ENCODE measurements at places on chromosomes 4 and X.
A peak's percentile ranks its signal among the peaks of the same experiment; 100 is the strongest.

DNA sequence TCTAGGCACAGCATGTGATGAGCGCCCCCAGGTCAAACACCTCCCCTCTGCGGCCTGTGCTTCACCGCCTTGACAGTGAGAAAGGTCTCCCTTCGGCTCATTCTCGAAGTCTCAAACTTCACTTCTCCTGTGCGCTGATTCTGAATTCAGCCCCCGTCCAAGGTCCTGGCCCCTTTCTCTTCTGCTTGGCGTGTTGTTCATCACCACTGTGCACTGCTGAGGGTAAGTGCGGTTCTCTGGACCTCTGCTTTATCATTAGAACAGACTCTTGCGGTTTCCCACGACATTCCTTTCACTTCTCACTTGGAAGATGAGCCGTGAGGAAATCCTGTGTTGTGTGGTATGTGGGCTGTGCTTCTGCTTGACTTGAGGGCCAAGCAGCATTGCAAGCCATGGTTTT is 11.9 kb downstream of the HTT-AS start:
- no peak for DNase-seq

DNA sequence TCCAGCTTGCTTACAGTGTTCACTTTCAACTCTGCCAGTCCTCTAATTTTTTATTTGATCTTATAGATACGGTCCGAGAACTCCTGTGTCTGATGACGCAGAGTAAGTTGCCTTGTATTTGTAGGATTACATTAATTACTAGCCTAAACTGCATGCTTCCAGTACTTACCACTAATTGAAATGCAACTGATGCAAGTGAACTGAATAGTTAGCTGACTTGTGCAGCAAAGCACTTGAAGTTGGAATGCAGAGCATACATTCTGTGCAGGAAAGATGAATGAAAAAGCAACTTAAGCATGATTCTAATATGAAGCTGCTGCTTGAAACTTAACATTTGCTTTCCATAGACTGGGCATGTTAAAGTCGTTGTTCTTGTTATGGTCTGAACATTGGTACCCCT is 100.9 kb downstream of the LIMCH1 start:
- no peak for DNase-seq

DNA sequence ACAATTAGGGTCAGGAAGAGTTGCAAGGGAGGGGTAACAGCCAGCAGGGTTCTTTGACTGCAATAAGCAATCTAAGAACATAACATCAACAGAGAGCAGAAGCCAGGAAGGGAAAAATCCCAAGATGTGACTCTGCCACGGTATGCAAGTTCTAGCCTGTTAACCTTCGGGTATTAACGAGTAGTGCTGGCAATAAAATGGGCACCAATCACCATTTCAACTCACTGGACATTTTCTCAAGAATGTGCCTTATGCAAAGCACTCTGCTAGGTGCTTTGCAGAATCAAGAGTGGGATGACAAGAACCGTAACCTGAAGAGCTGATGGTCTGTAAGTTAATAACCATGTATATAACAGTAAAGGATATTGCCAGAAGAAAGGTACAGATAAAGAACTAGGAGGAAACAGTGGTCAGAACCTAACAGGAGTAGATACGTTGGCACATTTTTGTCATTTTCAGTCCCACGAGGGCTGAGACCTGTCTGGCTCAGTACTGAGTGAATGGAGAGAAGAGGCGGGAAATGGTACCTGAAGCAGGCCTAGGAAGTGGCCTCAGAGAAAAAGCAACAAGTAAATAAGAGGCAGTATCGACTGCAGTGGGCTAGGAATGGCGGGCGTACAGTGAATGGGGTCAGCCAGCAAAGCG is 2.7 kb downstream of the ELOVL6 start:
- no peak for DNase-seq

DNA sequence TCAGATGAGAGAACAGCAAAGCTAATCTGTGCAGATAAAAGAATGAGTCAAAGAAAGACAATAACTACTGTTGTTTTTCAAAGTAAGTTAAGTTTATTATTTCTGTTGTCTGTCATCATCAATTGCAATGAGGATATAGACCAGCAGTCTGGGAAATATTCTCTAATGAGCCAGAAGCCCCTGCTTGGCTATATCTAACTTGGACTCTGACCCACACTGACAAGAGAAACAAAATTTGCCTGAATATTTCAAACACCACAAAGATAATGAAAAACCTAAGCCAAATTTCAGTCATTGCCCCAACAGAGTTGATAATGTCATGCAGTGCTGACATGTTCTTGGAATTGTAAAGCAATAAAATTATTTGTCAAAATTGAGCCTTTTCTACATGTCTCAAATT is 115.0 kb upstream of the PRDX4 start:
- DNase-seq: no peak

GRCh38 chr4:90528551-90528950 is 401.4 kb downstream of the CCSER1 start:
- DNase-seq: no peak

DNA sequence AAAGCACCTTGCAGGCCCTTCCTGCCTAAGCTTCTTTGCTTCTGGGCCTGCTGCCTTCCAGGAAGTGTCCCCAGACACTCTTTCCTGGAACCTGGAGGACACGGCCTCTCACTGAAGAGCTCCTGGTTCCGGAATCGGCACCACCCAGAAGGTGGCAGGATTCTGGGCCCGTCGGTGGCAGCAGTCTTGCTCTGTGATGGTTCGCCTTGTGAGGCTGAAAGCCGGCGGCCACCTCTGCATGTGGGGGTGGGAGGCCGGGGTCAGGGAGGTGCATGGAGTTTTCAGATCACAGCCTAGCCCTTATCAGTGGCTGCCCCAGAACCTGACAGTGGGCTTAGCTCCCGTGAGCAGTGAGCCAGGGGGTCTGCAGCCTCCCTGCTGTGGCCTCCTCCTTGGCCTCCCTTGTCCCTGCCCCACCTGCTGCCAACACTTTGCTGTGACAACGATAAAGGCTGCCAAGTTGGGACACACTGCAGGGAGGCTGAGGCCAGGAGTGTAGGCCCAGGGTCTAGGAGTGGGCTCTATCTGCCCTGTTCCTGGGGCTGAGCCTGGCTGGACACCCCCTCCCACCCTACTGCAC is 30.8 kb upstream of the GPR78 start:
- no peak for DNase-seq

DNA sequence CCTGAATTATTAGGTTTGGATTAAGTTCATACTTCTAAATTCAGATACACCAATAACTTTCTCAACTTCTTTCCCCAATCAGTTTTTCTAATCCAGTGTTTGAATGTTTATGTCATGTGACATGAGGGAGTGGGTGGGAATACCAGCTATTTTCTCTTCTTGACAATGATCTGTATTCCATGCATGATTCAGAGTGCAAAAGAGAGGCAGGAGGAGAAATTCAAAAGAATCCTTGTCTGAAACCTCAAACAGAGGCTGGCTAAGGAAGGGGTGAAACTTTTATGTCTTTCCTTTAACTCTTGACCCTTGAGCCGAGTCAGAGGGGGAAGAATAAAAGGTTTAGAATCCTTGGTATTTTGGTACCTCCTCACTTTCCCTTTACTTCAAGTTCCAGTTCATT is 544.7 kb downstream of the SPRY1 start:
- DNase-seq: no peak

DNA sequence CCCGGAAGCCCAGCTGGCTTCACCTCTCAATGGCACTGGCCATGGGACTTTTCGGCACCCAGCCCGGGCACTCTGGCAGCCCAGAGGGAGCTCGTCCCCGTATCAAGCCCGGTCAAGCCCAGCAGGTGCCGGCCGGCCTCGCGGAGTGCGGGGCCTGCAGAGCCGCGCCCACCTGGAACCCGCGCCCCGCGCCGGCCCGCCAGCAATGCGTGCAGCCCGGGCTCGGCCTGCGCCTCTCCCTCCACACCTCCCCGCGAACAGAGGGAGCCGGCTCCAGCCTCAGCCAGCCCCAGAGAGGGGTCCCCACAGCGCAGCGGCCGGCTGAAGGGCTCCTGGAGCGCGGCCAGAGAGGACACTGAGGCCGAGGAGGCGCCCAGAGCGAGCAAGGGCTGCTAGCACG is 133.6 kb upstream of the FRG1 start:
- DNase-seq: no peak

DNA sequence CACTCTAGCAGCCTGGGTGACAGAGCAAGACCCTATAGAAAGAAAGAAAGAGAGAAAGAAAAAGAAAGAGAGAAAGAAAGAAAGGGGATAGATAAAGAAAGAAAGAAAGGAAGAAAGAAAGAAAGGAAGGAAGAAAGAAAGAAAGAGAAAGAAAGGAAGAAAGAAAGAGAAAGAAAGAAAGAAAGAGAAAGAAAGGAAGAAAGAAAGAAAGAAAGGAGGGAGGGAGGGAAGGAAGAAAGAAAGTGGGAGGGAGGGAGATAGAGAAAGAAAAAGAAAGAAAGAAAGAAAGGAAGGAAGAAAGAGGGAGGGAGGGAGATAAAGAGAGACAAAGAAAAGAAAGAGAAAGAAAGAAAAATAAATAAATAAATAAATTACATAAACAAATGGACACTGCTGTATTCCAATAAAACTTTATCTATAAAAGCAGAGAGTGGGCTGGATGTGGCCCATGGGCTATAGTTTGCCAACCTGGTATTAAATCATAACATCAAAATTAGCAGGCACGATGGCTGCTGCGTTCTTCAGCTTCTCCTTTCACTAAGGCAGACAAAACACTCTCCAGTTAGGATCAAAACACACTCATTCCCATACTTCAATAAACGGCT is 165.0 kb downstream of the ZNF674 start:
- no peak for DNase-seq

- DNase-seq: peak; percentile 45
Measured at GRCh38 chrX:136496764-136497555, 432 bp upstream of the HTATSF1 start.

GRCh38 chr4:64330143-64330542 is 79.1 kb downstream of the TECRL start:
- no peak for DNase-seq

GRCh38 chr4:6258741-6259140 is 10.9 kb upstream of the WFS1 start:
- no peak for DNase-seq

GRCh38 chrX:112636288-112636687 is 43.5 kb downstream of the LHFPL1 start:
- DNase-seq: no peak

DNA sequence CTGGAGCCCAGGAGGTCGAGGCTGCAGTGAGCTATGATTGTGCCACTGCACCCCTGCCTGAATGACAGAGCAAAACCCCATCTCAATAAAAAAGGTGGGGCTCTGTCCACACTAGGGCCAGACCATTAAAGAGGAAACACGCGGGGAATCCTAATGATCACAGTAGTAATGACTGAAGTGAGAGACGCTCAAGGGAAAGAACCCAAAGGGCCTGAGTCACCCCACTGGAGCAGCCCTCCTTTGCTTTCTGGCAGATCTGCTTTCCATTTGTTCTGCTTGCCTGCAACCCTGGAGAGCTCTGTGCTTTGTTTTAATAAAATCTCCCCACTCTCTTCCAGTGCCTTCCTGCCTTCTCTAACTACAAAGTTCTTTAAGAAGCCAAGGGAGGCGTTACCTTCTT is 5.0 kb downstream of the TFDP3 start:
- DNase-seq: no peak

GRCh38 chrX:144901521-144901920 is 345.8 kb upstream of the SPANXN1 start:
- DNase-seq: no peak

GRCh38 chrX:77298790-77299189 is 148.4 kb upstream of the FGF16 start:
- no peak for DNase-seq

- peak; percentile 64 for DNase-seq
Measured at GRCh38 chr4:75344915-75345314, 169.3 kb downstream of the RCHY1 start.

DNA sequence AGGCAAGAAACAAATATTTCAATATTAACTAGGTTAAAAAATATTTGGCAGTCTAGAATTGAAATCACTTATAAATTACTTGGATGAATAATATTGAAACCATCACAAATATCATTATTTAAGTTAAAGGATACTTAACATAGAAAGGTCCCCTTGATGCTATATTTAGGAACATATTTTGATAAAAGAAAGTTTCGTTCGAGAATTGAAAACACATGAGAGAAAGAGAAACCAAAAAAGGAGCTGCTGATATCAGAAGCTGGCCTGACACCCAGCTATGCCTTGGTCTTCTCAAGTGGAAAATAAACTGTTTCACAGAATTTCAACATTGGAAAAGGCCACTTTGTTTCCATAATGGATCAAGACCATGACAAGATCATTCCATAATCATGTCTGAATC is 762.4 kb downstream of the DMD start:
- no peak for DNase-seq

- no peak for DNase-seq
Measured at GRCh38 chr4:66091786-66092185, 421.5 kb upstream of the EPHA5 start.

- no peak for DNase-seq
Measured at GRCh38 chr4:86942185-86942666, 7.4 kb downstream of the AFF1 start.

- no peak for DNase-seq
Measured at GRCh38 chr4:74830928-74831327, 36.6 kb upstream of the BTC start.

GRCh38 chr4:137819964-137820383 is 287.7 kb upstream of the PCDH18 start:
- peak; percentile 18 for DNase-seq

DNA sequence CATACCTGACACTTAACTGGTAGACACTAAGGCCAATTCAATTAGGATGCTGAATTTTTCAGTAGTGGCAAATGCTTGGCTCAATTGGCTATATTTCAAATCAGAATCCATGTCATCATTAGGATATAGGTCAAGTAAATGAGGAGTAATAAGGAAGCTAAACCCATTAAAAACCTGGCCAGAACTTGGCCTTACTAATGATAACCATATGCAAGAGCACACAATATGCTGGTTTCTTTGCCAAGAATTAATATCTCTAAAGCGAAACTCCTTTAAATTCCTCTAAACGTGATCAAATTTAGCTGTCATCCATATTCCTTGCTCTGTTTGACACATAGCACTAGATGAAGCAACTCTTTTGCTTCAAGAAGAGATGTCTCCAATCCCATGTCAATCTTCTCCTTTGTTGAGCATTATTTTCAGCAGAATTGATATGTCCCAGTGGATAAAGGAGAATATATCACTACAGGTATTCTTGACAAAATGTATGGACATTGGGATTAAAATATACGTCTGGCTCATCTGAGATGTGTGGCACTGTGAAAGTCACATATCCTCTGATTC is 206.1 kb upstream of the ANKRD50 start:
- DNase-seq: no peak

GRCh38 chrX:129360175-129360574 is 163.1 kb downstream of the SMARCA1 start:
- no peak for DNase-seq

GRCh38 chr4:105179539-105180401 is 33.1 kb downstream of the TET2 start:
- DNase-seq: no peak

DNA sequence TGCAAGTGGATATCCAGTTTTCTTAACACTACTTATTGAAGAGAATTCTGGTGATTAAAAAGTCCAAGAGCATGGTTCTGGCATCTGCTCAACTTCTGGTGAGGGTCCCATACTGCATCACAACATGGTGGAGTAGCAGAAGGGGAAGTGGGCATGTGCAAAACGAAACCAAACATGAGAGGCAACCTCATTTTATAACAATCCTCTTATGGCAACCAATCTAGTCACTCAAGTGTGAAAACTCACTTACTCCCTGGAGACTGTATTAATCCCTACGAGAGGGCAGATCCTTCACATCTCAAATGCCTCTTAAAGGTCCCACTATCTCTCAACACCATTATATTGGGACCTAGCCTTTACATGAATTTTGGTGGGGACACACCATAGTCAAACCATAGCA is 55.4 kb upstream of the TRO start:
- no peak for DNase-seq

All from AG04450 (cell line).